Astrocyte (in vitro differentiated cells and primary cell): ENCODE measurements at places on chromosomes 3 and 15. TPM values are rescaled to one million over a fixed set of nuclear protein-coding genes. Genes with fewer than 3 reads are reported as not detected.

BMF gene
- 31.0 and 31.8 TPM in 2 replicates for total RNA-seq

STRIT1 gene
- total RNA-seq, result not detected in 2 replicates

NR1I2 gene
- not detected in 2 replicates for total RNA-seq

REC114 gene
- total RNA-seq, result not detected in 2 replicates

FAM174B gene
- 10.2 and 11.2 TPM in 2 replicates for total RNA-seq

EBLN2 gene
- 3.1 TPM in 2 replicates for total RNA-seq
